ENCODE measurements at places on chromosomes 1 and 21.

GRCh38 chr1:3312898-3313575 is 141.4 kb upstream of the ARHGEF16 start:
- no peak for DNase-seq

- DNase-seq = no peak
These were observed 54.9 kb upstream of the RAP1GAP start for GRCh38 chr1:21724098-21724497.

DNA sequence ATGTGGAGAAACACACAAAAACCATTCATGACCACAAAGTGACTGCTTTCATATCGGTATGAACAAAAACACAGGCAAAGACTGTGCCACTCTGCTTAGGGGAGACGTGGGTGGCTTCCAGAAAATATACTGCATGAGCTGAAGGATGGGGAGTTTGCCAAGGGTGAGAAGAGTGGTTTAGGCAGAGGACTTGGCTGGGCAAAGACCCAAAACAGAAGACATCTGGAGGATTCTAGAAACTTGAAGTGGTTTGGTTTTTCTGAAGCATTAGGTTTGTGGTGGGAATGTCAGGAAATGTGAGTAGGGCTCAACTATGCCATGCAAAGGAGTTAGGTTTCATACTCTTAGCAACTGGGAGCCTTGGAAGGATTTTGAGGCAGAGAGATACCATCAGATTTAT is 26.6 kb upstream of the DNM3 start:
- DNase-seq = no peak

GRCh38 chr1:32427264-32427963 is 33.2 kb upstream of the BSDC1 start:
- DNase-seq = no peak
